ENCODE measurements at places on chromosomes 12 and 14.

DNA sequence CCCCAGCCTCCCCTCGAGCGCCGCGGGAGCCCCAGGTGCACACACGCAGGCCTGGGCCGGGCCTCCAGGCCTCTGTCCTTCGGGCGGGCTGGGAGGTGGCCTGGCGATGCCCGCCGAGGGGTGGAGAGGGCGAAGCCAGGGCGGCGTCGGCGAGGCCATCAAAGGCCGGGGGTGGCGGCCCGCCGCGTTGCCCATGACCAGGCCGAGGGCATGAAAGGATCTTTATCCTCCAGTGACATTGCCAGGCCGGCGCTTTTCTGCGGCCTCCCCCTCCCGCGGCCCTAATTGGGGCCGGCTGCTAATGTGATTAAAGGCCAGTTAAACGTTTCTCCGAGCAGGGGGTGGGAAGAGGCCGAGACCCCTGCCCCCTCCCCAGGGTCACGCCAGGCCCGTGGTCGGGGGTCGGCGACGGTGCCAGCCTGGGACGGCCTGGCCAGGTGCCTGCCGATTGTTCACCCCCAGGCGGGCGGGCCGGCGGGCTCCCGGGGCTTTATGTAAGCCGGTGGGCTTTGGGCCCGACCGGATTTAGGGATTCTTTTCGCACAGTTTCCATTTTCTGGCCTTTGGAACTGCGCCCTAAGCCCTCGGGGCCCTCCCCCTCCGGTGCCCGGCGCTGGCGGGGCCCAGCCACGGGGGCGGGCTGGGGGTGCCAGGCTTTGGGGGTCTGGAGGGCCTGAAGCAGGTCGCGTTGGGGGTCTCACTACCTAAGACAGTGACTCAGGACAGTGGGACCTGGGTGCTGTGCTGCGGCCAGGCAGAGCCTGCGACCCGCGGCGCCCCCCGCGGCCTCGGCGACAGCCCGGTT is 103.2 kb upstream of the DIO3 start:
- DNase-seq: no peak

GRCh38 chr12:27221625-27222387 is 22.3 kb upstream of the STK38L start:
- no peak for DNase-seq

DNA sequence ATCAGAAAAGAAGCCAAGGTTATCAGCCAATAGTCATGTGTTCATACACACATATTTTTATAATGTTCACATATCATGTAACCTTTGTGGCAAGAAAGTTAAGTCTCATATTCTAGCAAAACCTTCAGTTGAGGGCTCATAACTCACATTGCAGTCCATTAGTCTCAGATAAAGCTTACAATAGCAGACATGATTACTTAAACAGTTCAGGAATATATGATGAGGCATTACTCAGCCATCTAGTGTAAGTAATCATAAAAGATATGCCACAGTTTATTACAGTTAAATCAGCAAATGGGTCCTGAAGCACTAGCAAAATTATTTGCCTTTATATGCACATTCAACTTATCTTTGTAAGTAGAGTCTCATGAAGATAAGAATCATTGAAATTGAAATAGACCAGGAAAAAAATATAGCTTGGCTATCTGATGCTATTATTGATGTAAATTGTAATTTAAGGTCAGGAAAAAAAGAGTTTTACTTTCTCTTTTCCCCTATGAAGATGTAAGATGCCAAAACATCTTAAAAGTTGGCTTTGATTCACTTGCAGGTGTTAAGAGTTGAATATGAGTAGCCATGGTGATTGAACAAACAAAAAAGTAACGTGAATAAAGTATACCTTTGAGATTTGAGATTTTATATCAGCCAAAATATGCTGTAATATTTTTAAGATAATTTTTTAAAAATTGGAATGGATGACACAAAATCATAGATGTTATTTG is 537.0 kb downstream of the SLC6A15 start:
- DNase-seq: peak; percentile 74

DNA sequence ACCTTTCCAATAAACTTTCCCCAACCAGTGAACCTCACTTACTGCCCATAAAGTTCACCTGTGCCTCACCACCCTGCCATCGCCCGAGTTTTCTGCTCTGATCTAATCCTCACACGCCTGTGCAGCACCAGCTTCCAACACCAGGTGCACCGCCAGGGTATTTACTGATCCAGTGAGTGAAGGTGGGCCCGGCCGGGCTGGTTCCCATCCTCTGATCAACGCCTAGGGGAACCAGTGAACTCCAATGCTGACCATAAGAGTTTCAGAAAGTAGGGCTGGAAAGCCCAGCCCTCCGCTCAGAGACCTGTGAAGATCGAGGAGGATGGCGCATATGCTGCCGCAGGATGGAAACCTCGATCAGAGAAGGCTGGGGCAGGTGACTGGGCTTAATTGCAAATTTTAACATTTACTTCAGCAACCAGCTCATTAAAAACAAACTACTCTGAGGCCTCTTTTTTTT is 685 bp upstream of the MYL6B start:
- DNase-seq: no peak

DNA sequence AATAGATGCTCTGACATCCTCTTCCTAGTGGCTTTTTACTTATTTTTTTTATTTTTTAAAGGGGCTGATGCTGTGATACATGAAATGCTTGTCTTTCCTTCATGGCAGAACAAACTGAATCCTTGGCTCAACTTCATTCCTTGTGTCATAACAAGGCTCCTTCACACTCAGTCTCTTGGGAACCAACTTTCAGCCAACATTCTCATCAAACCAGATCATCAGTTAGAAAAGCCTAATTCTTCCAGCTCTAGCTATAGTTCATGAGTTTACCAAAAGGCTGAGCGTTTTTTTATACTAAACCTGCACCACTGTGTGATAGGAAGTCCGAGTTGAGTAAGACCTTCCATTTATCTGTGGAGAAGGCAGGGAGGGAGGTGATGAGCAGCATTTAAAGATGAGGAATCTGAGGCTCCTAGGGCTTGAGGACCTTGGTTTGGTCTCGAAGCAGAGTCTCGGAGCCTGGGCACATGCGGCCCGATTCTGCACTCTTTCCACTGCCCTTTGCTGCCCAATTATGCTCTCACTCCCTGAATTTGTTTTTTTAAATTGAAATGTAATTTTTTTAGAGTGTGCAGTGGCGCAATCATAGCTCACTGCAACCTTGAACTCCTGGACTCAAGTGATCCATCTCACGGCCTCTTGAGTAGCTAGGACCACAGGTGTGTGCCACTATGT is 8.2 kb downstream of the GPRC5D start:
- DNase-seq: no peak

DNA sequence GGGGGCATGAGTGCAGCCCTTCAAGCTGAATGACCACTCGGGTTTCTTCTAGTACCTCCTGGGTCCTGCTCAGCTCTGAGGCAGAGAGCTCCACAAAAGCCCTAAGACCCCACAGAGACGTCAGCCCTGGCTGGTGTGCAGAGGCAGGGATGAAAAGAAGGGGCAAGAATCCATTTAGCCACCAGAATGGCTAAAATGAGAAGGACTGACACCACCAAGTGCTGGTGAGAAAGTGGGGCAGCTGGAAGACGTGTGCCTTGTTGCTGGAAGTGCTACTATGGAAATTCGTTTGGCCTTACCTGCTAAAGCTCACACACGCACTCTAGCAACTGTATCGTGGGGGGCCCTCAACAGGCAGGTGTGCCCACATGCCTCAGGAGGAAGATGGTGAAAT is 26.7 kb downstream of the RILPL1 start:
- no peak for DNase-seq

DNA sequence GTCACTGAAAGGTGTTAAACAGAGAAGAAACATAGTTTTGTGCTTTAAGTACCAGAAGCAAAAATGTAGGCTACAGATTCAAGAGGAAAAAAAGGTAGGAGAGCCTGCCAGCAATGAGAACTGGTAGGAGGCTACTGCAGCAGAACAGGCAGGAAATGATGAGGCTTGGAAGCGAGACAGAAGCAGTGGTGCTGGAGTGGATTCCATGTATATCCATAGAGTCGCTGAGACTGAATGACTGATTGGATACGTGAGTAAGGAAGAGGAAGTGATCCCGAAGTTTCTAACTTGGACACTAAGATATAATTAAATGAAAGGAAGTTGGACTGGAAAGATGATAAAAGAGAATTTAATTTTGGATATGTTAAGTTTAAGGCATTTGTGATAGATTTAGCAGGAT is 45.0 kb upstream of the CCDC91 start:
- DNase-seq: no peak

GRCh38 chr14:101992708-101993107 is 28.3 kb downstream of the DYNC1H1 start:
- DNase-seq: no peak

- peak; percentile 13 for DNase-seq
Measured at GRCh38 chr14:64422756-64423155, 34.6 kb downstream of the MTHFD1 start.

GRCh38 chr14:71692496-71692895 is 239.7 kb upstream of the RGS6 start:
- peak; percentile 61 for DNase-seq

DNA sequence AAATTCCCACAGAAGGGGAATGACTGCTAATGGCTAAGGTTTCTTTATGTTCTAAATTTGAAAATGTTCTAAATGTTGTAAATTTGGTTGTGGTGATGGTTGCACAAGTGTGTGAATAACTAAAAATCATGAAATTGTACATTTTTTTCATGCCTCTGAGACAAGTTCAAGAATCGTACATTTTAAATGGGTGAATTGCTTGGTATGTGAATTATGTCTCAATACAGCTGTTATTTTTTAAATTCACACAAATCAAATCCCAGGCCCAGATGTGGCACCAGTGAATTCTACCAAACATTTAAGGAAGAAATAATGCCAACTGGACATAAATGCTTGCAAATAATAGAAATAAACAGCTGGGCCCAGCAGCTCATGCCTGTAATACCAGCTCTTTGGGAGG is 28.6 kb upstream of the RND1 start:
- DNase-seq: no peak

DNA sequence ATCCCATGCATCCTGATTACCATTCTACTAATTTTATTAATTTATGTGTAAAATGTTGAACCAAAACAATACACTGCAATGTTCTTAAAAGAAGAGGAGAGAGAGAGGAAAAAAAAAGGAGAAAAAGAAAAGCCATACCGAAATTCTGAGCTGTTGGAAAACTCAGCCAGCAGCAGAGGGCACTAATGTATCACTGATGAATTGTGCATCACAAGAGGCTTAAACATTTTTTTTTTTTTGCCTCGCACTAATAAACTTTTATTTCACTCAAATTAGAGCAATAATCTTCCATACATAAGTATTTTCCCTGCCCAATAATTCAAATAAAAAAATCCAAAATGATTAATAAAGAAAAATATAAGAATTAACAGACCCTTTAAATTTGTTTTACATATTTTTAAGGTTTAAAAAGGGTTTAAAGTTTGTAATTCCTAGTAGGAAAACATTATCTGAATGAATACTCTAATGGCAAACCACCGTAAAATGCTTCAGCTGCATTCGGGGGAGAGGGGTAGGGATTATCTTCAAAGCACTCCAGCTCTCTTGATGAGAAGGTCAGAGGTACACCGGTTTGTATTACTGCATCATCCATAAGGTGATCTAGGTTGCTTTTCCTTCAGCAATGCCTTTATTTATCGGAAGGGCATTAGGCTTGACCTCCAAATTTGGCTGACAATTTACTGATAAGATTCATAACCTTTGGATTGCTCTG is 41.9 kb downstream of the ATP23 start:
- peak; percentile 61 for DNase-seq

DNA sequence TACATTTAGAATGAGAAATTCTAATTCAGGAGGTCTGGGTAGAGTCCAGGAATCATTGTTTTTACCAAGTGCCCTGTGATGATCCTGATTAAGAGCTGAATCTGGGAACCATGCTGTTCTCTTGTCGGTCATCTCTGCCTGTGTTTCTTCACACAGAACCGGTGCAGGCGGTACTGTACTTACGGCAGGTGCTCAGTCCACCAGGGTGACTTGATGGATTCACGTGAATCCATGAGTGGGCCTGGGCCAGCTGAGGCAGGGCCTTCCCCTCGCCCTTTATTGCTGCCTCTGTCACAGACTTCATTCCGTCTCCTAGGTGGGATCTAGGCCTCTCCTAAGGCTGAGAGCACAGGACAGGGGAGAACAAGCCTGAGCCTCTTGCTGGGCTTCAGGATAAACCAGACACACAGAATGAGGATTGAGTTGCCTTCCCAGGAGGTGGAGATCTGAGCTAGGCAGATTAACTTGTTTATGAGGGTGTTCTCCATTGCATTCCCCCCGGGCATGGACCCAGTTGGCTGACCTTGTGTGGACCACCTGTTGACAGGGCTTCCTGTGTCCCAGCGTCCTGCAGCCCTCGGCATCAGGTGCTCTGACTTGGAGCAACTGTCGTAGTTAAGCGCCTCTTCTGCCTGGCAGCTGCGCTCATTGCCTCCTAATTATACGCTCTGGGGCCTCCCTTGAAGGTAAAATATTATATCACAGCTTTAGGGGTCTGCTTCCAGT is 42.1 kb downstream of the B4GALNT3 start:
- no peak for DNase-seq

GRCh38 chr12:27332714-27333402 is at the start of gene BMAL2:
Gene BMAL2 (plus strand): TSS chr12:27332836. CDS start chr12:27333073, 237 bp downstream.
- peak; percentile 48 for DNase-seq

DNA sequence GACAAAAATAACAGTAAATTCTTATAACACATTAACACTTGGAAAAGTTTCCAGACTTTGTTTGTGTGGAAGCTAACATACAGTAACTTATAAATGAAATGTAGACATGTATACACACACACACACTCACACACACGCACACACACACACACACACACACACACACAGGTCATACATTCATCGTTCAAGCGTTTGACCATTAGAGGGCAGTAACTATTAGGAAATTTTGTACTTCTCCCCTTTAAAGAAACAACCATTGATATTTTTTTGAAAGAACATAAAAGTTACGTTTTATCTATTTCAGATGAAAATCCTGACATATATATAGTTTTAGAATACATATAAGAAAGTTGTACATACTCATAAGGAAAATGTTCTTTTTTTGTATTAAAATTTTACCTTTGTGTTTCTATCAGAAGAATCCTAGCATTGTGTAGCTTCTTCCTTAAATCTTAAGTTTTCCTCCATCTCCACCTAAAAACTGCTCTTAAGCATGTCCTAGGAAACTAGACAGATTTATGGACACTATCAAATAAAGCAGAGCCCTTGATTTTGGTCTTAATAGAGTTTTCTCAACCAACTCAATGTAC is 29.0 kb downstream of the PTPRQ start:
- peak; percentile 83 for DNase-seq

DNA sequence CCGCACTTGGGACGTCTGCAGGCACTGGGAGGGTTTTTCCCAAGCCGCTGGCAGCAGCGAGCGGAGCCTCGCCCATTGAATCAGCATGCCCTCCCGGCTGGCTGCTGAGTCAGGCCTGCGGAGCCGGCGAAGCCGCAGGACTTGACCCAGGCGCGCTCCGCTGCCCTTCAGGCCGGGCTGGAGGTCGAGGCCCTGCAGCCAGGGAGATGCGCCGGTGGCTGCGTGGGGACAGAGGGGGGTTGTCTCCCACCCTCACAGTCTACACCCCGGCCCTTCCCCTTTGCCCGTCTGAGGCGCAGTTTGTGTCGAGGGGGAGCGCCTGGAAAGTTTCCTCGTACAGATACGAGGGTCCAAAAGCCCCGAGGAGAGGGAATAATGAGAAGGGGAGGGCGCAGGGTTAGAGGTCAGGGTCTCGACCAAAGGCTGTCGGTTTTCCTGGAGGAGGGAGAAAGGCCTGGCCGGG is 759 bp upstream of the KLC1 start:
- DNase-seq: peak; percentile 84

GRCh38 chr12:130860311-130860710 is 11.6 kb upstream of the RAN start:
- DNase-seq: no peak

GRCh38 chr14:52369305-52369801 is 55.2 kb downstream of the PTGER2 start:
- peak; percentile 54 for DNase-seq

All from iris pigment epithelial cell (primary cell).